Left ventricle myocardium inferior (tissue), 1 donor: ENCODE measurements at places on chromosomes 4 and X.
A peak's percentile ranks its signal among the peaks of the same experiment; 100 is the strongest.

DNA sequence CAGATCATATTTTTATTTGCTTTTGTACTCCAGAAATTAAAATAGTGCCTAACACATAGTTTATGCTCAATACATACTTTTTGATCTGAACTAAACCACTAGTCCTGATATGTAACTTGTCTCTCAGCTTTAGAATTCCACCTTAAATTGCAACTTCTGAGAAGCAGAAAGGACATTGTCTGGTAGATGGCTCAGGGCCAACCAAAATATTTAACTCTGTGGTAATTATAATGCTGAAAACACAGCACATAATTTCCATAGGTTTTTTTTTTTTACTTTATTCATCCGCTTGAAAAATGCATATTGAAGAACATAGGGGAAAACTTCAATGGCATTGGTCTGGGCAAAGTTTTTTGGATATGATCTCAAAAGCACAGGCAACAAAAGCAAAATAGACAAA is 59.3 kb downstream of the AREG start:
- no peak for DNase-seq

DNA sequence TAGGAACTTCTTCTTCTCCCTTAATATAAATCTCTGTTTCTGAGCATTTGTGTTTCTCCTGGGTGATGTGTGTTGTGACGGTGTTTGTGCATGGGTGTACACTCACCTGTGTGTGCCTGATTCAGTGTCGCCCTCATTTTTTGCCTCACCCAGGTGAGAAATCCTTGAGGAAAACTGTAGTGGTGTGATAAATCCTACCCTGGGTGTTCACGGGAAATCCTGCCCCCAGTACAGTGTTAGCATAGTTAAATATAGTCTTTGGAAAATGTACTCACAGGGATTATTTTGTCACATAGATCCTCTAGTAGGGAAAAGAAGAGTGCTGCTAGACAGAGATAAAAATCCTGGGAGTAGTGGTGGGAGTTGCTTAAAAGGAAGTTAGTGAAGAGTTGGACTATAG is 291.9 kb upstream of the PITX2 start:
- no peak for DNase-seq

GRCh38 chr4:76233083-76233482 is 18.4 kb upstream of the FAM47E start:
- no peak for DNase-seq

DNA sequence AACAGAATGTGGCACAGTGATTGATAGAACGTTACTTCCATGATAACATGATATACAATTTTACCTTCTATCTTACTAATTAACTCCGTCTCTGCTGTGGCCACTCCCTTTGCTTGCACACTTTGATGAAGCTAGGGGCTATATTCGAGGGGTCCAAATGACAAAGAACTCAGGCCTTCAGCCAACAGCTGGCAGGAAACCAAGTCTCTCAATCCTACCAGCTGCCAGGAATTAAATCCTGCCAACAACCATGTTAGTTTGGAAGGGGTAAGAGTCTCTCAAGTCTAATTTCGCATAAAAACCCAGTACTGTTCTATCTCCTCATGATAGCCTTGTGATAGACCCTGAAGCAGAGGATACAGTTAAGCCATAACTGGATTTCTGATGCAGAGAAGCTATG is 1122.9 kb upstream of the PCDH10 start:
- no peak for DNase-seq

DNA sequence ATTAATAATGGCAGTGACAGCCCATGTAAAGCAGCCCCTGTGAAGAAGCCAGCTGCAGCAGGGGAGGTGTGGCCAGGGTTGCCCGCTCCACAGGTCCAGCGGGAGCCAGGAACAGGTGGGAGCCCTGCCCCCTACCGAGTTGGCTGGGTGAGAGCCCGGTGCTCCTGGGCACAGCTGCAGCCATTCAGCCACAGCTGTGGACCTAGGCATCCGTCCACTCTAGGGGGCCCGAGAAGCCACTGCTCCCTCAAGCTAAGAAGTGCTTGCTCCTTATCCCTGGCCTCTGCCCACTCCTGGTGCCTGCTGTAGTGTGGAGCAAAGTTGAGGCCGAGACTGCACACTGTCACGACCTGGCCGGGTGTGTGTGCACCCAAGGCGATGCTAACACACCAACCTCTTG is 1469.0 kb downstream of the PCDH7 start:
- DNase-seq = no peak

- DNase-seq = no peak
These were observed 102.8 kb upstream of the PCDH18 start for GRCh38 chr4:137635108-137635507.

DNA sequence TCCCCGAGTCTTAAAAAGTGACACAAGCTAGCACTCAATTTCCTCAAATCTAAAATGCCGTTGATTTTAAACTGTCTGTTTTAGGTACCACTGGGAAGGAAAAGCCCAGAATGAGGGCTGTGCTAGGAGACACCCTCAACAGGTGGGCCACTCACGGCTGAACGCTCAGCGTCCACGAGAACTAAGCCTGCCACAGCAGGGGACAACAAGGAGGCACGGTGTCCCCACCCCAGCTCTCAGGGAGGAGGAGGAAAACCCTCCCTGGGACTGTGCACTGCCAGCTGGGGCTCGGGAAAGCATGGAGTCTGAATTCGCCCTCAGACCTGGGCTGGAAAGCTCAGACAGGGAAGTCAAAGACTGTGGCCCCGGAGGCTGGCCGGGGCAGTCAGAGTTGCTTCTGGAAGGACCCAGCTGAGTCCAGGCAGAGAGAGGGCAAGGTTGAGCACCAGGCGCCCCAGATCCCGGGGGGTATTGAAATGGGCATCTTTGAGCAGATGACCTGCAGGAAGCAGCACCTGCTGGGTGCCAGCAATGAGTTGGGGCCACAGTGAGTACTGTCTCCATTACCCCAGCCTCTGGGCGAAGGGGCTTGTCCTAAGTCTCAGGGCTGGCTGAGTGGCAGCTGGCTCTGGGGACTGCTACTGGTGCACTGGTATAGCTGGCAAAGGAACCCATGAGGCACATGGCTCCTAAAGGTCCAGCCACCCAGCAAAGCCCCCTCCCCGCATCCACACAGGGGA is 769 bp upstream of the CPZ start:
- peak; percentile 11 for DNase-seq

DNA sequence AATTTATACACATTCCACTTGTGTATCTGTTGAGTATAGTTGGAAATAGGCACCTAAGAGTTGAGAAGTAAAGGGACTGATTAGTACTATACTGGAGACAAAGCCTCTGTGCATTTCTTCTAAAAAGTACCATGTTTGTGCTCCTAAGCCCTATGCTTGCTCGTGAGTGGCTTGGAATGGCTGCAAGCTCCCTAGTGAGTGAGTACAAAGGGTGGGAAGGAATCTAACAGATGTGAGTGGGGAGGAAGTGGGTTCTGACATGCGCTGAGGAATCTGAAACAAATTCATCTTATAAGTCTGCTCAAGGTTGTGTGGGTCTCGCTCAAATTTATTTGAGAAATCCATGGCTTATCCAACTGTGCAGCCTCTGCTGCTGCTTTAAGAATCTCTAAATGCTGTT is 13.3 kb downstream of the SPCS3 start:
- no peak for DNase-seq

DNA sequence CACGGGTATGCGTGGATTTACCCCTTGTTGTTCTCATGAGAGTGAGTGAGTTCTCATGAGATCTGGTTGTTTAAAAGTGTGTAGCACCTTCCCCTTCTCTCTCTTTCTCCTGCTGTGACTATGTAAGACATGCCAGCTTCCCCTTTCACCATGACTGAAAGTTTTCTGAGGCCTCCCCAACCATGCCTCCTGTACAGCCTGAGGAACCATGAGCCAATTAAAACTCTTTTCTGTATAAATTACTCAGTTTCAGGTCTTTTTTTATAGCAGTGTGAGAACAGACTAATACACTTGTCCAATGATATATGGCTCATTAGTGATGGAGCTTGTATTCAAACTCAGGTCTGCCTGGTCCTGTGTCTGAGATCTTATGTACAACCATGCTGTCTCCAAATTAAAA is 28.5 kb upstream of the RTL3 start:
- DNase-seq = no peak

DNA sequence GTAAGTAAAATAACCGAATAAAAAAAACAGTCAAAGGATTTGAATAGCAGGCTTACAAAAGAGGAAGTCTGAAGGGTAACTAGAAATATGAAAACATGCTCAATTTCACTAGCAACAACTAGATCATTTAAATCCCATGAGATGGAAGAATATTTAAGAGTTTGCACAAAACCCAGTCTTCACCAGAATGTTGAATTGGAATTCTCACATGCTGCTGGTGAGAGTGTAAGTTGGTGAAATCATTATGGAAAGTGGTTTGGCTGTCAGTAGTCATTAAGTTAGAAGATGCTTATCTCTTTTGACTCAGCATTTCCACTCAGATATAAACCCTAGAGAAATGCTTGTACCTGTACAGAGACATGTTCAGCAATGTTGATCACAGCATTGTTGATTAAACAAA is 110.1 kb downstream of the PGRMC2 start:
- DNase-seq = no peak

DNA sequence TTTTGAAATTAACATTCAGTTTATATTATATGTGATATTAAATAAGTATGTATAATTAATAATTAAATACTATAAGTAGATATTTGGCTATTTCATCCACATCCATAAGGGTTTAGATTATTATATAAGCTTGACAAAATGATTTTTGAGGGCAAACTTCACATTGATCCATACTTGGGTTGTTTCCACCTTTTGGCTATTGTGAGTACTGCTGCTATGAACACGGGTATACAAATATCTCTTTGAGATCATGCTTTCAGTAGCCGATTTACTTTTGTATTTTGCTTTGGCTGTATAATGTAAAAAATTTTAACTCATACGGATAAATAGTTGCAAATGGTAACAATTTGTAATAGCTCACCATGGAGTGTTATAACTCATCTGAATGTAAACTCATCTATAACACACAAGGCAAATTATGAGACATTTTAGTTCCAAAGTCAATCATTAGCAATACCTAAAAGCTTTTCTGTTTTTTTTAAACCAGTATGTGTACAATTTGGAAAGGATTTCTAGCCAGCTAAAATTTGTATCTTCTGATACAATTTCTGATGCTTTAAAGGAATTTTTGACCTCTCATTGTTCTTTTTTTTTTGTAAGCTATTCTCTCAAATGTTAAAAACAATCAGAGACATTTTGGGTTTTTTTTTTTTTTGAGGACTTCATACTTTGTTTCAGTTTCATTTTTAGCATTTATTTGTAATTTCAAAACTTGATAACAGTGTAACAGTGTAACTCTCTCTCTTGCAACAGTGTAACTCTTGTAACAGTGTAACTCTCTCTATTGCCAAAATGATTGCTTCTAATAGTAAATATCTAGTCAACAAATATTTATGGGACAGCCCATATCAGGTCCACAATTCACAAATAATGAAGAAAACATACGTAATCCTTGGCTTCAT is 51.8 kb upstream of the ARX start:
- no peak for DNase-seq

DNA sequence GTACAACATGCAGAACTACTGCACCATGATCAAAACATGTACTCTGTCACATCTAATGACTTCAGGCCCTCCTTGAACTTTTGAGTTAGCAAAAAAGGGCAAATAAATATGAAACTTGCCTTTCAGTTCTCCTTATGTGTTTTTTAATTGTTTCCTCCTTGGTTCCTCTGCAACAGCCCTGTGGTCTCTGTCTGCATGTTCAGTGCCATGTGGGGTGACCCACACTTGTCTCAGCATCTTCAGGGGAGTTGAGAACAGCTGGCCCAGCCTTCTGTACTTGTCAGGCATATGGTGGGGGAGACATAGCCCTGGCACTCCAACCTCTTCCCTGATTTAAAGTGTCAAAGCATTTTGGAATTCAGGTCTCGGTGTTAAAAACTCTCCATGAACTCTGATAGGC is 188.0 kb upstream of the PGRMC2 start:
- DNase-seq = no peak

GRCh38 chr4:170420255-170420693 is 330.5 kb upstream of the AADAT start:
- no peak for DNase-seq

DNA sequence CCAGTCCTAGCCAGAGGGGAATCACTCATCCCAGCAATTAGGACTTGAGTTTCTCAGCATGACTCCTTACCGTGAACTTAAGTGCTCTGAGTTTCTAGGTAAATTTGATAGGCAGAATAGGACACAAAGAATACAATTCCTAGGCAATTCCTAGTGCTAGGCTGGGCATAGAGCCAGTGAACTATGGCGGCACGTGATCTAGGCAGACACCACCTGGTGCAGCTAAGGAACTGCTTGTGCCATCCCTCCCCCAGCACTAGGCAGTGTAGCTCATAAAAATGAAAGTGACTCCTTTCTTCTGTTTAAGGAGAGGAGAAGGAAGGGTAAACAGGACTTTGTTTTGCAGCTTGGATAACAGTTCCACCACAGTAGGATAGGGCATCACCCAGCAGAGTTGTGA is 736.3 kb upstream of the PCDH7 start:
- DNase-seq = no peak

DNA sequence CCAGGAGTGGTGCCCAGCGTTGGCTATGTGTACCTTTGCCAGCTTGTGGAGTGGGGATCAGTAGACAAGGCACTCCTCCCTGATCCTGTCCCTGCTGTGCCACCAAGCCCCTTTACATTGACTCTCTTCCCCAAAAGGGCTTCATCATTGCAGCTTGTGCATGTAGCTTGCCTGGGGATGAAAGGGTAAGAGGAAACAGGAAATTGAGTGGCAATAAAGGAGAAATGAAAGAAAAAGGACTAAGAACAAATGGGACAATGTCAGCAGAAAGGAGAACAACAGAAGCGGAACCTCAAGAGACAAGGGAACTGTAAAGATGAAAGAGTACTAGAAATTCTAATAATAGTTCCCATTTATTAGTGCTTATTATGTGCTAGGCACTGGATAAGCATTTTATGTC is 8.7 kb upstream of the IL13RA1 start:
- DNase-seq = no peak

GRCh38 chr4:2786152-2786671 is 6.7 kb upstream of the SH3BP2 start:
- no peak for DNase-seq

DNA sequence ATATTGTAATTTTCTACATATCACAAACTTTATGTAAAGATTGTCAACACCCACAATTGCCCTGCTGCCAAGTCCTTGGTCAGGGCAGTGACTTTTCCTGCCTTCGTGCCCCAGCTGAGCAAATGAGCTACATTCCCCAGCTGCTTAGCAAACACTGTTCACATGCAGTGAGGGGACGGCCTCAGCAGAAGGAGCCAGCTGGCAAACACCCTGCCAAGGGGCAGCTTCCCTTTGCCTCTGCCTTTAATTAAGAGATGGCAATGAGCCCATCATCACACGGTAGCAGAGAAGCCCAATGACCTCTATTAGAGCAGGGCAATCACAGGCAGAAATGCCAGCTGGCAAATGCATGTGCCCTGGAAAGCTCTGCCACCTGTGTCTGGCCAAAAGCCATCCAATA is 253.4 kb downstream of the EPHA5 start:
- peak; percentile 26 for DNase-seq

GRCh38 chrX:3299636-3300035 is 46.8 kb downstream of the MXRA5 start:
- DNase-seq = no peak

- peak; percentile 33 for DNase-seq
These were observed 61.2 kb downstream of the METTL14 start for GRCh38 chr4:118746251-118746919.

- DNase-seq = no peak
These were observed 524 bp upstream of the EXOSC9 start for GRCh38 chr4:121800638-121800960.

GRCh38 chr4:111879539-111879938 is 265.7 kb upstream of the FAM241A start:
- DNase-seq = no peak
